Fibroblast of skin of left biceps (primary cell): ENCODE measurements at places on chromosomes 5 and 9.

GRCh38 chr5:16559702-16560101, 57.1 kb downstream of the RETREG1 start:
- no peak for DNase-seq

- DNase-seq, result no peak
Observed at GRCh38 chr9:91043056-91043810, 241.6 kb downstream of the SYK start.

- no peak for DNase-seq
Observed at GRCh38 chr5:174717826-174718455, 6.4 kb upstream of the MSX2 start.

DNA sequence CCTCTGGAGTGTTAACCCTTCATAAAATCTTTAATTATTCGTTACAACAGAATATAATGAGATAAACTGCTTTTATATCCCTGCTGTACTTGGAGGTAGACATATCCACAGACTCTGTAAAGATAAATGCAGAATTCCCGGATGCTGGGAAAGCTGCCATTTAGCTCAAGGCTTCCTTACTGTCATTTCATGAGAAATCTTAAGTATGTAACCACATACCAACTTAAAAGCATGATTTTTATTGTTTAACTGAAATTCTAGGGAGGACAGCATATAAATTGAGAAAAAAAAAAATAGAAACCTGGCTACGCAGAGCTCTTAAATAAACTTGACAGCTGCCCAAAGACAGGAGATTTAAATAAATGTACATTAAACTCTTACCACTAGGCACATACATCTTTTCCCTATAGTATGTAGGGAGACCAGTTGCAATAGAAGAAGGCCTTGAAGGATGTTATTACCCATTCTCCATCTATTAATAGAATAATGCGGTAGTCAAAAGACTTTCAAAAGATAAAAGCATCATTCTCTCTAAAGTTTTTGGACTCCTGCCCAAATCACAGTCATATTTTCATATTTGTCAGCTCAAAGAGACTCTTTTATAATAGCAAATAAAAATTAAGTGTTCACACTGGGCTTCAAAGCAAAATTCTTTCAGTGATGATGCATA, 373.8 kb downstream of the NDUFS4 start:
- no peak for DNase-seq

DNA sequence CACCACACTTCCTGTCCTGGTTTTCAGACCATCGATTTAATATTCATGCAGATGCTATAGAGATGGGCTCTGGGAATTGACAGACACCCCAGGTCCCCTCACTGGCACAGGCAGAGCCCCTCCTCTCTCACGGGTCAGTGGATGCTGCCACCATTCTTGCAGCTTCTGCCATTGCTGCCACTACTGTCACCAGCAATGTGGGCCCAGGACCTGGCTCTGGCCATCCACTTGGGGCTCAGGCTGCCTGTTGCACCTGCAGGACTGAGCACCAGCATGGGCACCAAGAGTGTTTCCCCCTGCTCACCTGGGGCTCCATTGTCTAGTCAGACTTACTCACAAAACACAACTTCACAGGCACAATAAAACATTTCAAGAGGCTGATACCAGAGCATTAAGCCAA, 479.0 kb upstream of the ZNF608 start:
- no peak for DNase-seq

- DNase-seq, result no peak
Observed at GRCh38 chr9:83582029-83582428, 40.9 kb upstream of the IDNK start.

DNA sequence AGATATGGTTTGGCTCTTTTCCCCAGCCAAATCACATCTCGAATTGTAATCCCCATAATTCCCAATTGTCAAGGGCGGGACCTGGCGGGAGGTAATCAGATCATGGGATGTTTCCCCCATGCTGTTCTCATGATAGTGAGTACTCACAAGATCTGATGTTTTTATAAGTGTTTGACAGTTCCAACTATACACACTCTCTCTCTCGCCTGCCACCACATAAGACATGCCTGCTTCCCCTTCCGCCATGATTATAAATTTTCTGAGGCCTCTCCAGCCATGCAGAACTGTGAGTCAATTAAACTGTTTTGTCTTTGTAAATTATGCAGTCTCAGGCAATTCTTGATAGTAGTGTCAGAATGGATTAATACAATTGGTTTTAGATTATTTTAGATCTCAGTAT, 475.7 kb upstream of the CYLC2 start:
- DNase-seq, result no peak

DNA sequence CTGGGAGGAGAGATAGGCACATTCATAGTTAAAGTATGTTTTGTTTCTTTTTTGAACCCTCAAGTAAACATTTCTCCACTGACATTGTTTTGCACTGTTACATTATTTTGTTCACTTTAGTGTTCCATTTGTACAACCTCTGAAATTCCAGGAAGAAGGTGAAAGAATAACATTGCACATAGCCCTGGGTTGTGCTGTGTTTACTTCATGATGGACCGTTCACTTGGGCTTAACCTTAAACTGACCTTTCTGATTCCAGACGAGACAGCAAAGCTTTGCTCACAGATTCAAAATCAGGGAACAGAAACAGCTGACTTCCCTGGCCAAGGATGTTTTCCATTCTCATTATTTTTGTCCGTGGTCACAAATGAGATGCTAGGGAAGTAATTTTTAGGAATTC, 42.8 kb upstream of the GDNF start:
- no peak for DNase-seq

- no peak for DNase-seq
Observed at GRCh38 chr5:178273665-178274541, 41.3 kb upstream of the PHYKPL start.

- no peak for DNase-seq
Observed at GRCh38 chr9:32665101-32665500, 29.6 kb upstream of the TAF1L start.

- no peak for DNase-seq
Observed at GRCh38 chr9:108012886-108013665, 523.5 kb upstream of the KLF4 start.

- DNase-seq, result no peak
Observed at GRCh38 chr5:42832060-42832459, 20.4 kb upstream of the SELENOP start.
